Activated naive CD8-positive, alpha-beta T cell treated with anti-CD3 and anti-CD28 coated beads, Interleukin-2, amount 50 U/mL, for 16 hours (primary cell): ENCODE measurements at places on chromosomes 7 and 10.

- DNase-seq, result no peak
Observed at GRCh38 chr7:69062020-69062765, 536.1 kb upstream of the AUTS2 start.

DNA sequence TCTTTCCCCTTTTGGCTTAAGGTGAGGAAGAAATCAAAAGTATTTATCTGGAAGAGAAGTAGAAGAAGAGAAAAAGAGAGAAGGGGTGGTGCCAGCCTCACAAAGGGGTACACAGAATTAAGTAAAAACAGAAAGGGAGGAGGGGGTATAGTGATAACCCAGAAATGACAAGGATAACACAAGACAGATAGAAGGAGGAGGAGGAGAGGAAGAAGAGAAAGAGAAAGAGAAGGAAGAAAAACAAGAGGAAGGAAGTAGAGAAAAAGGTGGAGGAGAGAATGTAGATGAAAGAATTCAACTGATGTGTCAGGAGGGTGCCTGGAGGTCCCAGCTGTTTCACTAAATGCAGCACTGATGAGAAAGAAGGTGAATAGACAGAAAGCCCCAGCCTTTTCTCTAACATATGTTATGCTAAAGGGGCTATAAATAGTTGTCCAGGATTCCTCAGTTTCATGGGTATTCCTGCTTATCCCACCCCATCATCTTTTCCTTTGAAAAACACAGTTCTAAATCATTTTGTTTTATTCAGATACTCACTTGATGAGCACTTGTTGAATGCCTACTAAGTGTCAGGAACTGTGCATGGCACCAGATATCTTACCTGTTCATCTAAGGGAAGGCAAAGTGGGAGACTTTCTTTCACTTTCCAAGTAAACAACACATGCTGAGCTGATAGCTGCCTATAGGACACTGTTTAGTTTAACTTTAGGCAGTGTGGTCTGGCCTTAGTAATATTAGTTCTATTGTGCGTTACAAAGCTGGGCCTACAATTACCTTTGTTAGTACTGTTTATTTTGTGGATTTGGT, 8.0 kb downstream of the SEMA3E start:
- DNase-seq, result no peak

DNA sequence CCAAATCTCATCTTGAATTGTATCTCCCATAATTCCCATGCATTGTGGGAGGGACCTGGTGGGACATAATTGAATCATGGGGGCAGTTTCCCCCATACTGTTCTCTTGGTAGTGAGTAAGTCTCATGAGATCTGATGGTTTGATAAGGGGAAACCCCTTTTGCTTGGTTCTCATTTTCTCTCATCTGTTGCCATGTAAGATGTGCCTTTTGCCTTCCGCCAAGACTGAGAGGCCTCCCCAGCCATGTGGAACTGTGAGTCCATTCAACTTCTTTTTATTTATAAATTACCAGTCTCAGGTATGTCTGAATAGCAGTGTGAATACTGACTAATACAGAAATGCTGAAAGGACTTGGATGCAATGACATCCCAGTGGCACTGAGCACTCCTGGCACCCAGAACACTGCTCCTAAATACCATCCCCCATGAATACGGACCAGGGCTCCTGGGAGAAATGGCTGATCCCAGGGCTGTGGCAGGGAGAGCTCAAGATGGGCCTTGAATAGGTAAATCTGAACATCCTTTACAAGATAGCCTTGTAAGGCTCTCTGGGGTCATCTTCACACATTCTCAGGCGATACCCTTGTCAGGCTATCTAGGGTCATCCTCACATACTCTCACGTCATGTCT, 19.4 kb downstream of the ZFAND2A start:
- DNase-seq, result no peak

DNA sequence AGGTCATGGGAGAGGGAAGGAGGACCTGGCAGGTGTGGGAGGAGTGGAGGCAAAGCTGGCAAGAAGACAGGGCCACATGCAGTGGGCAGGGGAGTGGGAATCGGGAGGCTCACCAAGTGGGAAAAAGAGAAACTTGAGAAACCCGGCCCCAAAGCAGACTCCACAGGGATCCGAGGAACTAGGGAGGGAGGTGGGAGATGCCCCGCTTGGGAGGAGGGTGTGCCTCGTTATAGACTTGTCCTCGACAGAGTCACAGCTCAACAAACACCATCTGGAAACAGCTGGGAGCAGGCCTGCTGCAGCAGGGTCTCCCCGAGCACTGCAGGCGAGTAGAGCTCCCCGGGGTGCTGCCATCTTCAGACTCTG, 54.8 kb downstream of the MKI67 start:
- DNase-seq, result no peak

DNA sequence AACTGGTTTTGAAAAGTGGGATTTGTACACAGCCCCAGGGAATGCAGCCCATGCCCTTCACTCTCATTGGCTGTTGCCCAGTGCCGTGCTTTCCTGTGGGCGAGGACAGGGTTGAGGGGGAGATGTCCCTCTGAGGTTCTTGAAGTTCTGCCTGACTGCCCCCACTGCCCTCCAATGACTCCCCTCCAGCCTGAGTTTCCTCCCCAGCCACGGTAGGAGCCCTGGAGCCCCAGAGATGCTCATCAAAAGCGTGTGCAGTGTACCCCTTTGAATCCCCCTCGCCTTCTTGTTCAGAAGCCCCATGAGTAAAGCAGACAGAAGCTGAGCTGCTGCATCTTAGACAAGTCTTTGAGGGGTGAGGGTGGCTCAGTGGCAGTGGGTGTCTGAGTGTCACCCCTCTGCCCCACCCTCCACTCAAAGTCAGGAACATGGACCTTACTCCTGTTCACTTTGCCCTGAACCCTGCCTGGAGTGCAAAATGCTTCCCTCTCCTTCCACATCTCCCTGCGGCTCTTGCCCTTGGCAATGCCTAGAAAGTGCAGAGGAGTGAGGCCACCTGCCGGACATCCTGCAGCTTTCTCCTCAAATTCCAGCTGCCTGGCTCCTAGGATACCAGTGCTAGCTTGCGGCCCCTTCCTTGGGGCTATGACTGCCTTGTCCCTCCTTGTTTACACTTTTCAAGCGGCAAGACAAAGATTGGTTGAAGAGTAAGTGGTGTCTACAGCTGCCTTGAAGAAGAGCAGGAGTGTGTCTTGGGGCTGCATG, 19.9 kb downstream of the FAM241B start:
- DNase-seq, result no peak

- no peak for DNase-seq
Observed at GRCh38 chr7:8060241-8060640, 91.6 kb downstream of the GLCCI1 start.

- DNase-seq, result no peak
Observed at GRCh38 chr7:85079434-85079833, 107.4 kb downstream of the SEMA3D start.

GRCh38 chr10:32960022-32960421, 2.0 kb upstream of the ITGB1 start:
- DNase-seq, result no peak

GRCh38 chr7:86978808-86979506, 80.5 kb downstream of the ELAPOR2 start:
- no peak for DNase-seq
